ENCODE measurements at places on chromosomes 13 and 19.

GRCh38 chr13:74132776-74133656 is 1.2 kb downstream of the KLF12 start:
- peaks cover 39% of the 10 kb centered on the region for H3K4me1 ChIP-seq
- H3K36me3 ChIP-seq: no peaks in the 10 kb centered on the region
- peak overlapping the region; percentile 89 for H3K4me3 ChIP-seq
- DNase-seq: peak; percentile 27
- no peaks in the 10 kb centered on the region for H3K27me3 ChIP-seq

DNA sequence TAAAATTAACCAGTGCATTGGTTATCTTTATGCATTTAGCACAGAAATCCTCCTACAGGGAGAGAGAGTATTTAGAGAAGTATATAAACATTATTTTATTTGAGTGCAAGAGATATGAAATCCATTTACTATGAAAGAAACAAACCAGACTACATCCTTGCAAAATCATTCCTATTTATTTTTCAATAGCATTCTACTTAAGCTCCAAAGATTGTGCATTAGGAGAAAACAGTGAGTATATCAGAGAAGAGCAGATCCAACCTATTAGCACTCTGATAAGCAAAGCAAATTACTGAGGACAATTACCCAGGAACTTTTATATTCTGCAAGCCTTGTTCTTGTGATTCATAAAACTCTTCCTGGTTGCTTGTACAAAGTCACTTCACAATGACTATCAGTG is 256.1 kb downstream of the FGF14 start:
- no peak for DNase-seq
- H3K4me1 ChIP-seq: no peaks in the 10 kb centered on the region
- H3K27ac ChIP-seq: no peak overlapping the region
- H3K4me3 ChIP-seq: no peak overlapping the region
- H3K27me3 ChIP-seq: no peaks in the 10 kb centered on the region

GRCh38 chr19:37403403-37403802 is 32.5 kb downstream of the ZNF527 start:
- H3K4me1 ChIP-seq: no peaks in the 10 kb centered on the region
- no peaks in the 10 kb centered on the region for H3K27me3 ChIP-seq
- H3K4me3 ChIP-seq: no peak overlapping the region
- H3K27ac ChIP-seq: no peak overlapping the region

DNA sequence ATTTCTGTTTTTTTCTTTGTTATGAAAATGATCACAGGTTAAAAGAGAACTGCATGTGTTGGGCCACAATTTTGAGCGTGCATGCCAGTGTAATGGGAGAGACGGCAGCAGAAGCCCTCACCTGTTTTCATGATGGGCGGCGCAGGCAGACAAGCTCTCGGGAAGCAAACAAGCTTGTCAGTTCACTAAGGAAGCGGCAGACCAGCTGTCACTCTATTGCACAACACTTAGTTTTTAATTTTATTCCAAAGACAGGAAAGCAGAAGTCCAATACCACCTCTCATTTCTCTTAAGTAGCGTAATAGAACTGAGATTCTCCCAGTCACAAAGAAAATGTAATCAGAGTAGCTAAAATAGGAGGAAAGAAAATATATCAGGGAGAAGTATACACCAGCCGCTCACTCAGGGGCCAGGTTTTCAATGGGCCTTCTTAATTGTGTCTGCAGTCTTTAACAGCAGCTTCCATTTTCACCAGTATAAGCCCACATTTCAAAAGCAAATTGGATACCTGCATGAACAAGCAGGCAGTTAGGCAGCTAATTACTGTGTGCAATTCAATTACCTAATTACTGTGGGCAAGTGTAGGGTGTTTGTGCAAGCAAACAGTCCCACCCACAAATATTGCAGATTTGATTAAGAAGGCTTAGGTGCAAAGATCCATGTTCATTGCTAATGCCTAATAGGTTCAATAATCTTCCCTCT is 711.4 kb downstream of the DIAPH3 start:
- H3K27me3 ChIP-seq: no peaks in the 10 kb centered on the region
- no peaks in the 10 kb centered on the region for H3K36me3 ChIP-seq
- no peak for DNase-seq
- H3K4me3 ChIP-seq: no peak overlapping the region
- H3K4me1 ChIP-seq: no peaks in the 10 kb centered on the region

- no peaks in the 10 kb centered on the region for H3K27me3 ChIP-seq
- H3K4me1 ChIP-seq: peaks cover 10% of the 10 kb centered on the region
- no peaks in the 10 kb centered on the region for H3K36me3 ChIP-seq
- H3K27ac ChIP-seq: no peak overlapping the region
- H3K4me3 ChIP-seq: no peak overlapping the region
These were observed 731 bp downstream of the MAG start for GRCh38 chr19:35292421-35293362.

DNA sequence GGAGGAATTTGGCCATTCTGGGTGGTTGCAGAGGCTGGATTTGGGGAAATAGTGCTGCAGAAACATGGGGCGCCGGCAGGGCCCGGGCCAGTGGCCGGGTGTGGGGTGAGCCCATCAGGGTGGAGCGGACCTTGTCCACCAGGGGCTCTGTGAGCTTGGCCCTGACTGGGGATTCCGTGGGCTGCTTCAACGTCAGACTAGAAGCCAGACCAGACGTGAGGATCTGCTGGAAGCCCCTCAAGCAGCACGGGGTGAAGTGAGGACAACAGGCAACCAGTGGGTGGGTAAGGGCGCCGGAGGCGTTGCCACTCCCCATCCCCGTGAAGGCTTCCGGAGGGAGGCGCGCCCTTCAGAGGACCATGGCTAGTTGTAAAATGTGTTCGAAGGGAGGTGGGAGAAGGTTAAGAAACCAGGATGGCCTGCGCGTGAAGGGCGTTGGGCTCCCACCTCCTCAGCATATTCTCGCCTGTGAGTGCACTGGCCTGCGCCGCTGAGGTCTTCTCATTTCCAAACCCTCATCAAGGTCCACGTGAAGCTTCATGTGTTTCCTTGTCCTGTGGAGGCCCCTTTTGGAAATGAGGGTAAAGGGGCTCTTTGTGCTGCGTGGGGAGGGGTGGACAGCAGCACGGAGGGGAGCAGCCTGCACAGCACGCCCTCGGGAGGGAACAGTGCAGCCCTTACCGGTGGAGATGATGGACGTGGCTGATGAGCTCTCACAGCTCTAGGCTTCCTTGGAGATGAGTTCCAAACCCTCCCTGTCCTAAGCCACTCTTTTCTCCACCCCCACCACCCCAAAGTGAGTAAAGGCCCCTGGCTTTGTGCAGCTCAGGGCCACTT is 8.3 kb downstream of the TEX29 start:
- H3K4me1 ChIP-seq: no peaks in the 10 kb centered on the region
- no peak overlapping the region for H3K27ac ChIP-seq
- no peaks in the 10 kb centered on the region for H3K27me3 ChIP-seq
- H3K36me3 ChIP-seq: no peaks in the 10 kb centered on the region

GRCh38 chr13:84670245-84670644 is 788.0 kb upstream of the SLITRK1 start:
- no peaks in the 10 kb centered on the region for H3K36me3 ChIP-seq
- H3K27me3 ChIP-seq: no peaks in the 10 kb centered on the region
- H3K27ac ChIP-seq: no peak overlapping the region
- DNase-seq: no peak
- no peaks in the 10 kb centered on the region for H3K4me1 ChIP-seq

- H3K36me3 ChIP-seq: no peaks in the 10 kb centered on the region
- H3K4me1 ChIP-seq: no peaks in the 10 kb centered on the region
These were observed 2.9 kb upstream of the FRY start for GRCh38 chr13:32028711-32029110.

DNA sequence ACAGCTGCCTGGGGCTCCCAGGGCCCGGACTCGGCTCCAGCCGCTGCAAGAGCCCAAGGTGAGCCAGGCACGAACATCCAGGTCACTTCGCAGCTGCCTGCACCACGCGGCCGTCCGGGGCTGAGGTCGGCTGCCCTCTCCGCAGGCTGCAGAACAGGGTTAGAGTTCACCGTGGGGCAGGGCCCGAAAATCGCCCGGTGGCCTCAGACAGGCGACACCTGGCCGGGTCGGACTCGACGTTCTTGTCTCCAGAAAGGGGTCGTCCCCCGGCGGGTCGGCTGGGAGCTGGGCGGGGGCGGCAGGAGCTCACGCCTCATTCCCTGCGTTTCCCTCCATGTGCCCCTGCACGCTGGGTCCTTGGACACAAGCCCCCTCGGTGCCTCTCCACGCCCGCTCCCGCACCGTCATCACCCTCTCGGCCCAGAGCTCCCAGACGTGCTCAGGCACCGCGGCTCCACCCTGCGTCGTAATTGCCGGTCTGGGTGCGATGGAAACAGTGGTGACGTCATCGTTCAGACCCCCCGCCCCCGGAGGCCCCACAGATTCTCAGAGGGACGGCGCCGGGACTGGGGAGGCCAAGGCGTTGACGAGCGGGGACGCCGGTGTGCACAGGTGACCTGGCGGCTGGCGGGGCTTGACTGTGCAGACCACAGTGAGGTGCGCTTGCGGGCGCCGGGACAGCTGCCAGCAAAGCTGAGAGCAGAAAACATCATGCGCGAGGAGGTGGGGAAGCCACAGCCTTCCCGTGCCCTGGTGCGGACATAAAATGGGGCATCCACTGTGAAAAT is 4.0 kb upstream of the GRIN3B start:
- H3K4me1 ChIP-seq: peaks cover 26% of the 10 kb centered on the region
- DNase-seq: peak; percentile 94
- H3K27me3 ChIP-seq: peaks cover 21% of the 10 kb centered on the region
- no peaks in the 10 kb centered on the region for H3K36me3 ChIP-seq

DNA sequence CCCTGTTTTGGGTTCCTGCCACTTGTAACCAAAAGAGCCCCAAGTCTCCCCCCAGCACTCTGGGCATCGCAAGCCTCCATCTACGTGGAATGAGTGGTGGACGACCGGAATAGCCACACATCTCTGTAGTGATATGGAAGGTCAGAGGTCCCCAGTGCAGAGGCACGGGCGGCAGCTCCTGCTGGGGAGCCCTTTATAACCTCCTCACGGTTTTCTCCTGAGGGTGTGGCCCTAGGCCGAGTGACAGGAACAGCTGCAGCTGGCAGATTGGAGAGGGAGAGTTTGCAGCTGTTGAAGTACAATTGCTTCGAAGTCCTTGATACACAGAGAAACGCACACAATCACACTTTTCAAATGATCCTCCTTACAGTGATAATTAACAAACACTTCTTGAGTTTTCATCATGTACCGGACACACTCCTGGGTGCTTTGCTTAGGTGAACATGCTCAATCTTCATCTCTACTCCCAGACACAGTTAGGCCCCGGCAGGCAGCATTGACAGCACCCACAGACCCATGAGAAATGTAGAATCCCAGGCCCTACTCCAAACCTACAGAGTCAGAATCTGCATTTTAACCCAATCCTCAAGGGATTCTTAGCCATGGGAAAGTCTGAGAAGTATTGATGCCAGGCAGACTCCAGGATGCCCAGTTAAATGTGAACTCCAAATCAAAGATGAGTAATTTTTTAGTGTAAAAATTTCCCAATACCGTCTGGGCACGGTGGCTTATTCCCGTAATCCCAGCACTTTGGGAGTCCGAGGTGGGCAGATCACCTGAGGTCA is 4.9 kb upstream of the ZNF787 start:
- no peak overlapping the region for H3K4me3 ChIP-seq
- DNase-seq: no peak
- H3K36me3 ChIP-seq: no peaks in the 10 kb centered on the region
- no peaks in the 10 kb centered on the region for H3K27me3 ChIP-seq
- H3K4me1 ChIP-seq: peaks cover 21% of the 10 kb centered on the region

DNA sequence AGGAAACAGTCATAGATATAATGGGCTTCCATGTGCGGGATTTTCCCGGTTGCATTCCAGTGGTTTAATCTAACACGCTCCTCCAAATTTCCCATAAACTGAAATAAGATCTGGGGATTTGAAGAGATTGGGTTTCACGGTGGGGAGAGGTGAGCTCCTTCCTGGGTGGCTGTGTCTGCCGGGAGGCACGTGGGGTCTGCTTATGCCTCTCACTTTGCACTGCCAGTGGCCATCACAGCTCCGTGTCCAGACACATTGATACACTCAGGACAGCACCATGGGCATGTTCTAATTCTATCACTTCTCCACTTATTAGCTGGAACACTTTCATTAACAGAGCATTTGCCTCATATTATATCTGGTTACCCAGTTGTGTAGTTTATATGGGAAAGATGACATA is 73.4 kb downstream of the SOX1 start:
- DNase-seq: no peak
- no peaks in the 10 kb centered on the region for H3K27me3 ChIP-seq
- H3K27ac ChIP-seq: no peak overlapping the region
- H3K4me3 ChIP-seq: no peak overlapping the region

DNA sequence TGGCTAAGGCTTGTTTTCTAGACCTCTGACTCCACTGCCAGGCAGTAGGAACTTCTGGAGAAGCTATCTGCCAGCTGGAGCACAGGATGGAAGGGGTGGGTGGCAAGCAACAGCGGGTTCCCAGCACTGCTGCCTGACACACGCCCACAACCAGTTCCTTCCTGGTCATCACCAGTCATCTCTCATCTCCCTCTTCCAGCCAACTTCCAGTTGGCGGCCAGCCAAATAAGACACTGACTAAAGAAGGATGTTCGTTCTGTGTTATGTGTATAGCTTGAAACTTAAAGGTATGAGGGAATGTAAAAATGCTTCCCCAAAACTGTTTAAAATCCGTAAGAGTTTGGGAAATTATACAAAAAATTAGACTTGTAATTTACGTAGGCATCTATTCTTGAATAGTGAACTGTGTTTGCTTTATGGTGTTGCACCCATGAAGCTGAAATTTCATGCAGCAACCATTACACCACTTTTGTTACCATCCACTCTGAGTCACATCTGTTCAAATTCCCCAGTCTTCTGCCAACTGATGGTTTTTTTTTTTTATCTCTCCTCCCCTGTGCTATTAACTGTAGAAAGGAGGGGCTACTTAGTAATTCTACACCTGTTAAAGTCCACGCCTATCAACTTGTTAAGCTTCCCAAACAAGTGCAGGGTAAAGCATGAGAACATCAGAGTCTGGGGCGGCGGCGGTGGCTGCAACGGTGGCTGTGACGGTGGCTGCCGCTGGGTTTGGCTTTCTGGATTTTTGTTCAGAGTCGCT is 86.2 kb upstream of the FRY start:
- H3K27me3 ChIP-seq: no peaks in the 10 kb centered on the region
- no peak overlapping the region for H3K4me3 ChIP-seq
- H3K4me1 ChIP-seq: no peaks in the 10 kb centered on the region
- DNase-seq: no peak
- H3K36me3 ChIP-seq: no peaks in the 10 kb centered on the region
- H3K27ac ChIP-seq: no peak overlapping the region

- no peaks in the 10 kb centered on the region for H3K27me3 ChIP-seq
- no peaks in the 10 kb centered on the region for H3K36me3 ChIP-seq
- DNase-seq: no peak
- no peak overlapping the region for H3K4me3 ChIP-seq
These were observed 577.9 kb downstream of the LMO7 start for GRCh38 chr13:76214001-76214400.

DNA sequence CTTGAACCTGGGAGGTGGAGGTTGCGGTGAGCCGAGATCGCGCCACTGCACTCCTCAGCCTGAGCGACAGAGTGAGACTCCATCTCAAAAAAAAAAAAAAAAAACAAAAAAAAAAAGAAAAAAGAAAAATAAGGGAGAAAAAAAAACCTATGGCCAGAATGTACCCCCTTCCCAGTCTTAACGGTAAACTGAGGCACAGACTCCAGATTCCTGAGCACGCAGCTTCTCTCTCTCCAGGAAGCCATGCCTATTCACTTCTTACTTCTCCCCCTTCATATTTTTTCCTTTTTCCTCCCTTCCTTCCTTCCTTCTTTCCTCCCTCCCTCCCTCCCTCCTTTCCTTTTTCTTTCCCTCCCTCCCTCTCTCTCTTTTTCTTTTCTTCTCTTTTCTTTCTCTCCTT is 5.4 kb downstream of the ADGRE2 start:
- no peaks in the 10 kb centered on the region for H3K27me3 ChIP-seq
- DNase-seq: no peak
- no peak overlapping the region for H3K4me3 ChIP-seq
- H3K27ac ChIP-seq: no peak overlapping the region
